HCT116 (cell line): ENCODE measurements at places on chromosomes 1 and 21. TPM values are rescaled to one million over a fixed set of nuclear protein-coding genes. Genes with fewer than 3 reads are reported as not detected.

DNA sequence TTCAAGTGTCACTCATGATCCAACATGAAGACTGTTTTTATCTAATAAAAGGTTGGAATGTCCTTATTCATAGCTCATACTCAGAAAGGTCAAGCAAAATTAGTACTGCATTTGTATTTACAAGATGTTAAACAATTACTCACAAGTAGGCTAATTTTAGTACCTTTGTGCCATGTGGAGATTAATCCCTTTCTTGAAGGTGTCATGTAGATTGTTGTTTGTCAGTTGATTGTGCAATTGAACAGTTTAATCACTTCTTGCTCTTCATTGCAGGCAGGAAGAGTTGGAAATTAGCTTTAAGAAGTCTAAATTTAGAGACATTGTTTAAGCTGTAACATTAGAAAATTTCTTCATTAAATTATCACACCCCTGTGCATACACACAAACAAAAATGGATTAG, 847.1 kb downstream of the KCNT2 start:
- no peak for DNase-seq

DNA sequence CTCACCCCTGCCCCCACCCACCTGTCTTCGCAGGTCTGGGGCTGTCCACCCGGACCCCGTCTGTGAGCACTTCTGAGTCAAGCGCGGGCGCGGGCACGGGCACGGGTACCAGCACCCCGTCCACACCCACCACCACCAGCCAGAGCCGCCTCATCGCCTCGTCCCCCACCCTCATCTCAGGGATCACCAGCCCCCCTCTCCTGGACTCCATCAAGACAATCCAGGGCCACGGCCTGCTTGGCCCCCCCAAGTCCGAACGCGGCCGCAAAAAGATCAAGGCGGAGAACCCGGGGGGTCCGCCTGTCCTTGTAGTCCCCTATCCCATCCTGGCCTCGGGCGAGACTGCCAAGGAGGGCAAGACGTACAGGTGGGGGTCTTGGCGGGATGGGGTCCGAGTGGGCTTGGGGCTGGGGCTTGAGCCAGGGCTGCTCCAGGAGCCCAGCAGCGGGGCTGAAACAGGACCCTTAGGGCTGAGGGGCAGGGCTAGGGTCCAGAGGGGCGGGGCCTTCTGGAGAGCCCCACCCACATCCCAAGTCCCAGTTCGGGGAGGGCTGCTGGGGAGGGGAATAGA, 23.9 kb downstream of the ZNF362 start:
- DNase-seq, result no peak

RAB3B gene
- 15.1 TPM for total RNA-seq

GRCh38 chr1:21100481-21100921, 76.2 kb downstream of the EIF4G3 start:
- DNase-seq, result no peak

- DNase-seq, result no peak
These were observed 33.4 kb downstream of the TLR5 start for GRCh38 chr1:223109581-223110026.

GRCh38 chr1:198986036-198986435, 347.2 kb downstream of the PTPRC start:
- no peak for DNase-seq

DNA sequence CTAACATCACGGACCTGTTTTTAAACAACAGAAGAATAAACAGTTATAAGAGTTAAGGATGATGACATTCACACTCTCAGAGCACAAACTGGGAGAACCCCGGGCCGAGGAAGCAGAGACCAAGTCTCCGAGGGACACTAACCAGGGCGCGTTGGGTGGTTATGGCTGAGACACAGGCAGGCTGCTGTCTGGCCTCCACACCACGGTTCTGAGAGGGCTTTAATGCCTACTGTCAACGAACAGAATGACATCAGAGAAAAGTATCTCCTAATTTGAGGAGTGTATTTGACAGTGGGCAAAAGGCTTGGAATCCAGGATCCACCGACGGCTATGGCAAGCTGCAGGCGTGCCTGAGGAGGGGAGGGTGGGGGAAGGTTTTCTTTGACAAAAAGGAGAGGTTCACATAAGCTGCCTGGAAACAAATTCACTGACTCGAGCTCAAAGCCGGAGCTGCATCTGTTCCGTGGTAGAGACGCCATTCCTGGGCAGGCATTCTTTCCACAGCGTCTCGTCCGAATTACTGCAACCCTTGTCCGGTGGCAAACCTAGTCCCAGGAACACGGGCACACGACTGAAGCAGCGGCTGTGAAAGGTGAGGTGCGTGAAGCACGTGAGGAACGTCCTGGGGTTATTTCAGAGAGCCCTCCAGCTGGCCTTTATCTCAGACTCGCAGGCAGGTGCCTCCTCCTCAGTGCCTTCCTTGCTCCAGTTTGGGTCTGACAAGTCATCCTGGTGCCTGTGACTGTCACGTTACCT, 9.4 kb downstream of the POFUT2 start:
- DNase-seq, result no peak

MAD2L2 gene
- total RNA-seq, result 93.8 TPM

DMRTA2 gene
- total RNA-seq, result not detected

DNA sequence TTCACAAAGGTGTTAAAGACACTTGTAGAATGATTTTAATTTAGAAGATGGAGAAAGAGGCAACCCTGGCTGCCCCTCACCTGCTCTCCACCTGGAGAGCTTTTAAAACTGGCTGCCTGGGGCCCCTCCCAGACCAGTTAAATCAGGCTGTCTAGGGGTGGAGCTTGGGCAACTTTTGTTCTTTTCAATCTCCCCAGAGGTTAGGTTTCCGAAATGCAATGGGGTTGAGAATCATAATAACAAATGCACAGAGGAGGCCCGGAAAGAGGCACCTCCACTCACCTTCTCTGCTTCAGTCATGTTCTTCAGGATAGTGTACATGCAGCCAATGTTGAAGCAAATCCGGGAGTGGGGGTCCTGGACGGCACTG, 400 bp downstream of the NCF2 start:
- no peak for DNase-seq

DNA sequence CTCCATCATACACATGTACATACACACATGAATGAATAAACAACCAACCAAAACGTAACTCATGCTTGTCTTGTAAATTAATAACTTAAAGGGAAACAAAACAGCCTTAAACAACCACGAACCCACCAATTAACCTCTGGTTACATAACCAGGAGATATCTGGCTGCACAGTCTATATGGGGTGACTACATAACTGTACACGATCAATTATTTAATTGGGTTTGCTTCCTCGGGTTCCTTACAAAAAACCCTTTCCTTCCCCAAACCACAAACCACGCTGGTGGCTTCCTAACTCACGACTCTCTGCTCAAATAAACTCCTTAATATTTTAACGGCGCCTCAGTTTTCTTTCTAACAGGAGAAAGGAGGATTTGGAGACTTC, 744 bp downstream of the ZNF670 start:
- no peak for DNase-seq

OR2M3 gene
- not detected for total RNA-seq

TMPRSS15 gene
- total RNA-seq, result not detected

GRCh38 chr1:1144122-1144842, 28.4 kb upstream of the C1orf159 start:
- no peak for DNase-seq

DNA sequence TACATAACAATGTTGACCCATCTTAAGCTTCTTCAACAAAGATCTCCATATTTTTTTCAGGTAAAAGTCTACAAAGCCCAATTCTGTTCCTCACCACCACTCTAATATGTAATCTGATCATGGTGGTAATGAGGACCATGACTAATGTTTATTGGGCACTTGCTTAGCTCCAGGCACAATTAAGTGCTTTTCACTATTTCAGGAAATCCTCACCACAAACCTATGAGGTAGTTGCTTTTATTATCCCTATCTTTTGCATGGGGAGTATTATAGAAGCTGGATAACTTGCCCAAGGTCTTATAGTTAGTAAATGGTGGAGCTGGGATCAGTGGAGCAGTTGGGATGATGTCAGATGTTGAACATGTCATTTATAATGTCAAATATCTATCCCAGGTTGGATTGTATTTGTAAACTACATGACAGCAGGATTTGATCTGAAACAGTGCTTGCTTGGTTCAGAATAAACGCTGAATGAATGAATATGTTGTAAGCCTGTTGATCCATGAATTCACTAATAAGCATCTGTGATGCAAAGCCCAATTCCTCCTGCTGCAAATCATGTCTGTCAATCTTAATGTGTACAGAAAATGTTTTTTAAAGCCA, 283.3 kb upstream of the ST6GALNAC5 start:
- no peak for DNase-seq

CELA3A gene
- total RNA-seq, result 9.0 TPM

ZSWIM5 gene
- 1.1 TPM for total RNA-seq

MYOG gene
- not detected for total RNA-seq

DNA sequence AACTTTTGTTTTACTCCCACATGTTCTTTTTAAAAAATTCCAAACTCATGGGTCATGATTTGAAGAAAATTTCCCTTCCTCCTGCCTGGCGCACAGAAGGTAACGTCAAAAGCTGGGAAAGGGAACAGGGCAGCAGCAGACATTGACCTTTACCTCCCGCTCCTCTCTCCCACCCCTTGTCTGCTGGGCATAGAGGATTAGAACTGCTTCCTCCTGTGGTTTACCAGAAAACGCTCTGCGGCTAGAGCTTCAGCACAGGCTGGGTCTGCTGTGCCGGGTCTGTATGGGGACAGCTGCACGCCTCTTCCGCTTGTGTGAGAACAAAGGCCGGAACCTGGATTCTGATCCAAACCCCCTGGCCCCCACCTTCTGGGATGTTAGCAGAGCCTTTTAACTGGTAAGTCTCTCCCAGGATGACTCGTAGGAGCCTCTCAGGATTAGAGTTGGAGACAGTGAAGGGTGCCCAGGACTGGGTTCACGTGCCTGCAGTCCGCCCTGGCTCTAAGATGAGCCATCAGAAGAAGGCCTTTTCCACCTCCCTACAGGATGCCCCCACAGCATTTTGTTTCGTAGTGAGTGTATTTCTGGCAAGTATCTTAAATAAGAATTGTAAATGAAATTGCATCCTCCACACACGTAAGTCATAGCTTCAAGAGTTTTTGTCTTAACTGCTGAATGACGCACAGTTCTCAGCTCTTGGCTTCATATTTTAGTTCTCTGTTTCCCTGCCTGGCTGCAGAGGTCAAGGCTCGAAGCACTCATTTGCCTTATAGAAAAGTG, 5.2 kb downstream of the H6PD start:
- DNase-seq, result no peak

GRCh38 chr1:229025576-229025975, 245.3 kb upstream of the RAB4A start:
- DNase-seq, result no peak

GRCh38 chr1:212628813-212629415, 20.4 kb downstream of the ATF3 start:
- DNase-seq, result no peak

DNA sequence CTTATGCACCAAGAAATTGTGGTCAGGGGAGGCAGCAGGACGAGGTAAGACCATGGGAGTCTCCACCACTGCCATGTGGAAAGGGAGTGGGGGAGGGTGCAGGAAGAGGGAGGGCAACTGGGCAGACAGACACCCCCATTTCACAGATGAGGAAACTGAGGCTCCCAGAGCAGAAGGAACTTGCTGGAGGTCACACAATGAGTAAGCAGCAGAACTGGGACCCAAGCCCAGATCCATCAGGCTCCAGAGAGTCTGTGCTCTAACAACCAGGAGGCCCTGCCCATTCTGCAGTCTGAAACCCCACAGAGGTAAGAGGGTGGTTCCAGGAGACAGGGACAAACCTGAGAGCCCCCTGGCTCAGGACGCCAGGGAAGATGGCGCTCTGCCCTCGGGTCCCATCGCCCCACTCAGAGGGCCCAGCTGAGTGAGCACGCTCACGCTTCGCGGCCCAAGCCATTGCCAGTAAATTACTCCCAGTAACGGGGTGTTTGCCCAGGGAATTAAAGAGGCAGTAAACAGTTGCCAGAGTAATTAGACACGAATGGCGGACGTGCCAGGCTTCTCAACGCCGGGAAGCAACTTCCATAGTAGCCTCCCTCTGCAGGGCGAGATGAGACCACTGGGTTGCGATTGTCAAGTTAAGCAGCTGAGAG, 59.2 kb downstream of the MATN1 start:
- no peak for DNase-seq

LRRIQ3 gene
- total RNA-seq, result 1.1 TPM

GRCh38 chr21:42330380-42331371, 15.5 kb upstream of the TFF3 start:
- DNase-seq, result no peak
